ENCODE measurements at places on chromosomes 4 and X.

- no peak for DNase-seq
Measured at GRCh38 chr4:46124773-46125413, 1.0 kb upstream of the GABRG1 start.

GRCh38 chr4:90007494-90008167 is 113.0 kb downstream of the MMRN1 start:
- DNase-seq, result no peak

DNA sequence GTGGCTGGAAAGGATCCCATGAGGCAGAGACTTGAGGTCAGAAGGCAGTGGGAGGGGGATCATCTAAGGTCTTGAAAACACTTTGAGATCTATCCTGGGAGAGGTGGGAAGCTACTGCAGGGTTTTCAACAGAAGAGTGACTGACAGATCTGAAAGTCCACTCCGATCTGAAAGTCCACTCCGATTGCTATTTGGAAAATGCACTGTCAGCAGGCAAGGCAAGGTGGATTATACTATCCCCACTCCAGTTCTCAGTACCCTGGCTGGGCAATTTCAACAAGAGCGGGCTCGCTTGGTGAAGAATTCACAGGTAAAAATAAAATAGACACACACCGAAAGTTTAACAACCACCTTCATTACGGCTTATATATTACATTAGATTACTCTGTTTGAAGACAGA is 42.3 kb upstream of the C1QTNF7 start:
- DNase-seq, result no peak

- no peak for DNase-seq
Measured at GRCh38 chr4:158492391-158492790, 29.3 kb upstream of the RXFP1 start.

GRCh38 chr4:8089862-8090261 is 68.8 kb downstream of the ABLIM2 start:
- DNase-seq, result no peak

GRCh38 chrX:34903316-34903715 is 39.3 kb upstream of the FAM47B start:
- DNase-seq, result no peak

GRCh38 chrX:2188330-2188792 is 312.4 kb downstream of the DHRSX start:
- DNase-seq, result no peak

- DNase-seq, result no peak
Measured at GRCh38 chrX:68922013-68922412, 93.2 kb downstream of the EFNB1 start.

GRCh38 chrX:143472347-143472938 is 44.8 kb downstream of the SPANXN3 start:
- no peak for DNase-seq

DNA sequence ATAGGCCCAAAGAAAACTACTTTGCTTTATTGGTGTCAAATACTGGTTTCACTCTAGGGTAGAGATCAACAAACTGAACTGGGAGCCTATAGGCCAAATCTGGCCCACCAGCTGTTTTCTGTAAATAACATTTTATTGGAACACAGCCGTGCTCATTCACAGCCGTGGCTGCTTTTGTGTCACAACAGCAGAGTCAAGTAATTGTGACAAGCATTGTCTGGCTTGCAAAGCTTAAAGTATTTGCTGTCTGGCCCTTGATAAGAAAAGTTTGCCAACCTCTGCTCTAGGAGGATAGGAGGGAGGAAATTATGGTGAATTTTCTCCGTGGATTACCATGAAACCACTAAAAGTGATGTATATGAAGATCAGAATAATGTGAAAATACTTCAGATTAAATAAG is 53.4 kb downstream of the GPAT3 start:
- no peak for DNase-seq

- DNase-seq, result no peak
Measured at GRCh38 chr4:54332542-54332941, 103.4 kb downstream of the PDGFRA start.
